ENCODE measurements at places on chromosomes 2 and 18.

- DNase-seq = no peak
Observed at GRCh38 chr2:1728821-1729220, 15.5 kb downstream of the PXDN start.

- DNase-seq = no peak
Observed at GRCh38 chr18:45549290-45549689, 66.0 kb upstream of the SLC14A2 start.

DNA sequence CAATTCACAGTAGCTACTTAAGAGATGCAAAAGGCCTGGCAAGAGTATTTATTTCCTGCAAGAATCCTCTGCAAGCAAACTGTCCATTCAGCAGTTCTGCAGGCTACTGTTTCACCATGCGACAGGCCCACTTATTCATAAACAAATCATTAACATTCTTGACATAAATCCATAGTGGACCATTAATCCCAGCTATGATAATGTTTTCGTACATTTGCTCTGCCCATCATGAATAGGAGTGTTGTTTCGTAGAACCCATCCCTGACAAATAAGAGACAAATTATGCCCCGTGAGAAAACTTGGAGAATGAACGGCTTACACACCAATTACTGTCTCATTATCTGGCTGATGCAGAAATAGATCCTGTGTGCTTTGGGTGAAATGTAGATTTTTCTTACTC, 65.4 kb downstream of the PID1 start:
- no peak for DNase-seq

- no peak for DNase-seq
Observed at GRCh38 chr2:107133412-107133811, 247.4 kb upstream of the ST6GAL2 start.

DNA sequence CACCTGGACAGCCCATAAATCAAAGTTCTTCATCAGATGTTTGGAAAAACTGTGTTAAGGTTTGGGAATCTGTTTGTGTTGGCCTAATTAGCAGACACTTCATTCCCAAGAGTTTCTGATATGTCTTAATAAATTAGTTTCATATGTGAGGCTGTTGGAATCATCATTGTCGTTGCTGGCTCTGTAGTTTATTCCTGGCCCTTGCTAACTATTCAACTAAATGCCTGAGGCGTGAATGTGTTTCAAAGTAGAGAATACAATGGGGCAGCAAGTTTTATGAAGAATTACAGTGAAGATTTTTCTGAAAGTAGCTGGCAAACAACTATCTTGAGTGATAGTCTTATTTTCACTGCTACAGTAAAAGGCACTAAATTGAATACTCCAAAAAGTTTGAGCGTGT, 141.1 kb downstream of the PARD3B start:
- no peak for DNase-seq

GRCh38 chr2:81974216-81974615, 1669.7 kb upstream of the LRRTM1 start:
- DNase-seq = no peak
